ENCODE measurements at places on chromosomes 2 and 18.

- no peak for DNase-seq
These were observed 16.6 kb upstream of the DNMT3A start for GRCh38 chr2:25358249-25358815.

DNA sequence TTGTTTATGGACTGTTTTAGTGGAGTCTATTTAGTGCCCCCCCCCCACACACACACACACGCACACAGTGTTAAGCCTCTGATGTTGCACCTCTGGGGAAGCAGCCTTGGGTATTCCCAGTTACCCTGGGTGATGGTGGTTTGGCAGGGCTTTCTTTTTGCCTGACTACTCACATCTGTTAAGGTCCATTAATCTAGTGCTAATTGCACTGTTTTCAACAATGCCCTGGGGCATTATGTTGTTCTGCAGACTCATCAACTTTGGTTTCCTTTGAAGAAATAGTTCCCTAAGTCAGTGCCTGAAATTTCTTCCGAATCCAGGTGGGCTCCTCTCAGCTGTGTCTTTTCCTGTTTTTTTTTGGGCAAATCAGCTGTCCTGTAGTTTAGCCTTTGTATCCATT is 34.7 kb downstream of the SPOPL start:
- DNase-seq, result peak; percentile 6

DNA sequence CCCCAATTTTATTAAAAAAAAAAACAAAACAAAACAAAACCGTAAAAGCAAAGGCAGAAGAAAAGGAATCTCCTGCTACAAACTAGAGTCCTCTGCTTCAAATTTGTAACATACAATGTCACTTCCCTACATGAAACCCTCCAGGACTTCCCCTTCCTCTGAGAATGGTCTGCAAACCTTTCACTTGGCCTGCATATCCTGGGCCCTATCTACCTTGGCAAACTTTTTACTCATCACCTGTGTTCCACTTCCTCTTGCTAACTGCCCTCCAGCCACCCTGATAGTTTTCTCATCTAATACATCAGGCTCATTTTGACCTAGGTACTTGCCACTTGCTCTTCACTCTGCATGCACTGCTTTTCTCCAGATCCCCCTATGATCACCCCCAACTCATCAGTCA is 255.5 kb downstream of the ETAA1 start:
- DNase-seq, result no peak

- no peak for DNase-seq
These were observed 16.6 kb upstream of the LNPK start for GRCh38 chr2:176018708-176019107.

- DNase-seq, result peak; percentile 55
These were observed 2.2 kb downstream of the ITM2C start for GRCh38 chr2:230866756-230867523.

DNA sequence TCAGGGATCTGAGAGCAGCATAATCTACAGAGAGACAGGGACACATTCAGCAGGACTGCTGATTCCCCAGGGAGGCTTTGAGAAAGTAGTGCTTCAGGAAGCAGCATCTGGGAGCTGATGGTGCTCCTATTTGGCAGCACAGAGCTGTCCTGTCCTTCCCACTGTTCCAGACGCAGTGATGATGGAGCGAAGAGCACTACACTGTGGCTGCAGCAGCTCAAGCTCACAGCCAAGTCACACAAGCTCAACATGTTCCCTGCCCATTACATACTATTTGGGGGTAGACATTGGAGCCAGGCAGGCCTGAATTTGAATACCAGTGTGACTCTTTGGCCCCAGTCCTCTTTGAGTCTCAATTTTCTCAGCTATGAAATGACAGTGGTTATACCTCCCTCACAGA is 15.2 kb upstream of the GALM start:
- no peak for DNase-seq

- DNase-seq, result no peak
These were observed 923 bp downstream of the TEKT4 start for GRCh38 chr2:94872088-94872618.

- DNase-seq, result no peak
These were observed 52.1 kb downstream of the PSTPIP2 start for GRCh38 chr18:46019936-46020335.

DNA sequence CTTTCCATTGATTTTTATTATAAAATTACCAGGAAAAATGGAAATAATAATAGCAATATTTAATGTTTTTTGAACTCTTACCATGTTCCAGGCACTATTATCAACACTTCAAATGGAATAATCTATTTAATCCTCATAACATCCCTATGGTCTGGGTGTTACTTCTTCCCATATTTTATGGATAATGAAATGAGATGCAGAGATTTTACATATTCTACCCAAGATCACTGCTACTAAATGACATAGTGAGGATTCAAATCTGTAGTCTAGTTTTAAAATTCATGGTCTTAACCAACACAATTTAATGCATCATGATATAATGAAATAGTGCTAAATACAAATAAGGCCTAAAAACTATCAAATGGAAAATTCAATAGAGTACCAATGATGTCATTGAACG is 70.4 kb upstream of the COL3A1 start:
- no peak for DNase-seq

DNA sequence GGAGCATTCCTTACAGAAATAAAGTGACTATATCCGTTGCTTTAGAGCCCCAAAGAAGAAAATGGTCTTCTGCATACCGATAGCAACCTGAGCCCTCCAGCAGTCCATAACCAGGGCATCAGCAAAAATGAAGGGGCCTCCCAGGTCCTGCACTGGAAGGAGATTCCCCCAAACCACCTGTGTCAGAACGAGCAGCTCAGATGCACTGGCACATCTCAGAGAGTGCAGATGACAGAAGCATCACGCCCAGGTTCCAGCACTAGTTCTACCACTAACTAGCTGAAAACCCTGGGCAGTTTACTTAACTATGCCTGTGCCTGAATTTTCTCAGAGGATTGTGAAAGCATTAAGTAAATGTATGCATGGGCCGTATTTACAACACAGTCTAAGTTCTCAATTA is 466.7 kb upstream of the MYT1L start:
- no peak for DNase-seq

- DNase-seq, result no peak
These were observed 68.3 kb downstream of the MARCO start for GRCh38 chr2:119010336-119010735.

DNA sequence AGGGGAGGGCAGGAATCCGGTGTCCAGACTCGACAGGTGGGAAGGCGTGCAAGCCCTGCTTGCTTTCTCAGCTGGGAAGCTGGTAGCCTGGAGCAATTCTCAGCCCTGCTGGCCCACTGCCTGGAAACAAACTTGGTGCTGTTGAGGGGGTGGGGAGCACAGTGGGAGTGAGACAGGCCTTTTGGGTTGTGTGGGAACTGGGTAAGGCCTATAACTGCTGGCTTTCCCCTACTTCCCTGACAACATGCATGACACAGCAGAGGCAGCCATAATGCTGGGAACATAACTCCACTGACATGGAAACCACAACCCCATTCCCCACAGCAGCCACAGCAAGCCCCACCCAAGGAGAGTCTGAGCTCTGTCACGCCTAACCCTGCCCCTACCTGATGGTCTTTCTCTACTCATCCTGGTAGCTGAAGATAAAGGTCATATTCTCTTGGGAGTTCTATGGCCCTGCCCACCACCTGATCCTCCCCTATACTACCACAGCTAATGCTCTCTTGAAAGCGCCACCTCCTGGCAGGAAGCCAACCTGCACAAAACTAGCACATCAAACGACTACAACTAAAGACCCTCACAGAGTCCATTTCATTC is 122.9 kb upstream of the ACVR1C start:
- DNase-seq, result peak; percentile 66

DNA sequence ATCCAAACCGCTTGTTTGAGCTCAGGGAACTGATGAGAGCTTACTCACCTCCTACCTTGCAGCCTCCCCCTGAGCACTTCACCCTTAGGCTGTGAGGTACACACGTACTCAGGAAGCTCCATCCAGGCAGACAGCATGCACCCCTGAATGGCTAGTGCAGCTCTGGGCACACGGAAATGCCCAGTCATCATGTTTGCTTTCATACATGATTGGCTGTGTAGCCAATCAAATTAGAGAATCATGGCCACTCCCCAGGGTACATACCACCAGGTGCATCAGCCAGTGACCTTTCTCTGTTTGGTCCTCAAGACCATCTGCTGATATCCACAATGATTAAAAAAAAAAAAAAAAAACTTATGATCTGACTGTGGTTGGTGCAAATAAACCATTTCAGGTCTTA is 42.1 kb downstream of the RNF152 start:
- DNase-seq, result no peak

- no peak for DNase-seq
These were observed 72.6 kb upstream of the SMAD7 start for GRCh38 chr18:49023271-49023937.

- no peak for DNase-seq
These were observed 37.7 kb downstream of the CD302 start for GRCh38 chr2:159760326-159760725.

GRCh38 chr2:102251042-102251848 is 60.1 kb upstream of the IL1RL1 start:
- DNase-seq, result no peak
